ENCODE measurements at places on chromosomes 16 and 17. TPM values are rescaled to one million over a fixed set of nuclear protein-coding genes. Genes with fewer than 3 reads are reported as not detected.

DNA sequence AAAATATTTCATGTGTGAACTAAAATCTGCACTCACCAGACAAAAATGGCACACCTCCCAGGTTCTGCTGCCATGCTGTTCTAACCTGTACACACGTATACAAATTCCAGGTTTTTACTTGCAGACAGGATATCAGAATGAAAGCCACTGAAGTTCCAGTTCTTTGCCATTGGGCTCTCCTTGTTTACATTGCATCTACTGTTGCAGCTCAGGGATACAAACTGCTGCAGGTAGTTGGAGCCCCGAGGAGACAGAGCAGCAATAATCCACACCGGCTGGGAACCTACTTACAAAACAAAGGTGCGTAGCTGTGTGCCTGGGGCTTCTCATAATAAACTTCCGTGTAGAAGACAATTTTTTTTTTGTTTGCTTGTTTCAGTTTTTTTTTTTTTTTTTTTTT is 59.6 kb downstream of the HAPSTR1 start:
- no peak for DNase-seq

- no peak for DNase-seq
Measured at GRCh38 chr16:88045820-88046303, 94.6 kb downstream of the BANP start.

GRCh38 chr17:46027048-46027975 is 28.3 kb downstream of the STH start:
- no peak for DNase-seq

DNA sequence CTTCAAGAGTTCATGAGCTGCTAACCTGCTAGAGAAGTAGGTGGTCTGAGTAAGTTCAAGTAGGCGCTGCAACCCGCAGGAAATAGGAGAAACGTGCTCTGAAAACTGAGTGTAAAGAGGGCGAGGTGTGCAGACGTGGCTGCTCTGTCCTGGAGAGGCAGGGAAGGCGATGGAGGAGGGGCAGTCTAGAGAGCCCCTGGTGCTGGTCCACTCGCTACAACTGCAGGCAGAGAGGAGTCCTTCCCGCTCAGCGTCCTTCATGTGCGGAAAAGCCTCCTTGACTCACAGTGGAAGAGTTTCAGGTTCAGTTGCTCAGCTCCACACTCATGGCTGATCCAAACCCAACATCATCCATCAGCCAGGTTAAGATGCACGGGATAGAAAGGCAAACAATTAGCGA is 12.1 kb downstream of the ABCA3 start:
- DNase-seq, result no peak

- no peak for DNase-seq
Measured at GRCh38 chr16:67298277-67298676, 18.9 kb downstream of the PLEKHG4 start.

GRCh38 chr16:31862761-31863160 is 10.8 kb upstream of the ZNF267 start:
- no peak for DNase-seq

DNA sequence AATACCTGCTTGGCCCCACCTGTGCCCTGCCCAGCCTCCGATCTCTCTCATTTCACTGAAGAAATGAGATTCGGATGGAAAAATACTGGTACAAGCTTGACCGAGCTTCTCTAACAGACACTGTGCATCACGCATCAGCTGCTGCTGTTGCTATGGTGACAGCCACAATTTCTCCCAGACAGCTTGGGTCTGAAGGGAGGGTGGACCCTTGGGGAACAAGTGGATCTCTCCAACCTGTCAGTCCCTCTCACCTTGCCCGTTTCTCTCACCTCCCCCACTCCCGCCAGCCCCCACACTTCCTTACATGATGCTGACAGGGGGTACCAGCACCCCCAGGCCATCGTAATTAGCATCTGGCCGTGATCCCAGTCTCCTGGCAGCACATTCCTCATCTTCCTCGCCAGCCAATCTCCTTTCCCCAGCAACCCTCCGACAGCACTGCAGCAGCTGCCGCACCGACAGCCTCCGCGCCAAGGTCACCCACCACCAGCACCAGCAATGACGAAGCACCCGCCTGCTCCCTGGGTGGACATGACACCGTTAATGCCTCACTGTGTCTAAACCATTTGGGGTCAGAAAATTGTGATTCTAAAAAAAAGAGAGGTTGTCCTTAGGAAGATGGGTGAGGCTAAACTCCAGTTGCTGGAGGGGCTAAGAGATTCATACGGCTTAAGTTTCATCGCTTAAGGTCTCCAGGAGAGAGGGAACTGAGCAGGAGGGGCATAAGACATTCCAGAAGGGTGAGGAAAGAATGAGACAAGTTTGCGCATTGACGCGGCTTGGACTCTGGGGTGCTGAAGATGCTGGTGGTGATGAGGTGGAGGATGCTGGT is 58.6 kb upstream of the TNRC6A start:
- DNase-seq, result no peak

DNA sequence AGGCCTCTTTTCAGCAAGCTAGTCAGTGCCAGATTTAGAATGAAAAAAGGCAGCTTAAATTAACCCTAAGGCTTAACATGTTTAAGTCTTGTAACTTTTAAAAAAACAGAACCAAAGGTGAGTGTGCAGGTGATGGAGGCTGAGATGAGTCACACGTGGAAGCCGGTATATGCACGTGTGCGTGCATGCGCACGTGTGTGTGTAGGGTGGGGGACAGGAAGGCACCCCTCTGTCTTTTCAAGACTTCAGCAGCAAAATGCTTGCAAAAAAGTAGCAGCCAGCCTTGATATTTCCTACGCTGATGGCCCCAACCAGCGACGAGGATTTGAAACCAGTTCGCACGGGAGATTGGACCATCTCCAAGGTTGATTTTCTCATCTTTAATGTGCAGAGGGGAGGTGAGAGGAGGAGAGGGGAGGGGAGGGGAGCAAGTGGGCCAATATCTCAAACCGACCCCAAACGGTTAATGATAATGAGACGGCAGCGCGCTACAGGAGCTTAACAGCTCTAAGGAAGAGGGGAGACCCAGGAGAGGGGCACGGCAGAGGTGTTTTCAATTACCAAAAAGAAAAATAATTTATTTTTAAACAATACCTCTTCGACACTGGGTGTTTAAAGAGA is 154.7 kb downstream of the ZNF423 start:
- no peak for DNase-seq

Gene FSCN2
- 4.8 TPM for total RNA-seq

Gene ORMDL3
- total RNA-seq, result 87.6 TPM

Gene SLC5A10
- not detected for total RNA-seq

Gene GNAO1
- total RNA-seq, result 14.6 TPM

Gene HOXB1
- total RNA-seq, result 0.96 TPM

Gene AOC3
- 1.2 TPM for total RNA-seq
